ENCODE measurements at places on chromosomes 7 and 10. TPM values are rescaled to one million over a fixed set of nuclear protein-coding genes. Genes with fewer than 3 reads are reported as not detected.

The PIK3AP1 gene
- 0.73 TPM for total RNA-seq

The CNPY1 gene
- 0.19 TPM for total RNA-seq

The COBL gene
- total RNA-seq = 0.31 TPM

The GNB2 gene
- 201 TPM for total RNA-seq

The CABCOCO1 gene
- 1.4 TPM for total RNA-seq

The C7orf57 gene
- total RNA-seq = 9.1 TPM

The SLC26A5 gene
- 3.3 TPM for total RNA-seq

The SYT15B gene
- total RNA-seq = 0.32 TPM

The HOXA9 gene
- 90.0 TPM for total RNA-seq

The DENND11 gene
- 20.2 TPM for total RNA-seq
